ENCODE measurements at places on chromosomes 4 and X. TPM values are rescaled to one million over a fixed set of nuclear protein-coding genes. Genes with fewer than 3 reads are reported as not detected.

Gene REPS2
- 2.6 TPM for total RNA-seq

Gene RNF175
- total RNA-seq = not detected

Gene BTK
- 0.13 TPM for total RNA-seq

GRCh38 chrX:91414713-91415112 is 19.9 kb upstream of the PABPC5 start:
- DNase-seq = no peak

GRCh38 chr4:139599594-139600374 is 43.8 kb upstream of the SETD7 start:
- DNase-seq = peak; percentile 32

DNA sequence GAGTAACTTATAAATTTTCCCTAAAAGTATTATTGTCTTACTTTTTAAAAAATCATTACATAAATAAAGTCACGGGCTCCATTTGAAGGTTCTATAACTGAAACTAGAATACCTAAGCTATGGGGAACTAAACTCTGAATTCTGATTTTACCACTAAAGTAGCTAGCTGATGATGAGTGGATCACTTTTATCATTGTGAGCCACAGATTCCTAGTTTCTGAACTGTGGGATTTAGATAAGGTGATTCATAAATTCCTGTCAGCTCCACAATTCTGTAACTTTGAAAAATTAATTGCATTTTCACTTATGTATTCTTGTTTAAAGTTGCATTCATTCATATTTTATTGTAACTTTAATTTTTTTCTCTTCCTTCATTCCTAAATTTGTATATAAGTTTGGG is 540.9 kb downstream of the GBA3 start:
- DNase-seq = no peak

DNA sequence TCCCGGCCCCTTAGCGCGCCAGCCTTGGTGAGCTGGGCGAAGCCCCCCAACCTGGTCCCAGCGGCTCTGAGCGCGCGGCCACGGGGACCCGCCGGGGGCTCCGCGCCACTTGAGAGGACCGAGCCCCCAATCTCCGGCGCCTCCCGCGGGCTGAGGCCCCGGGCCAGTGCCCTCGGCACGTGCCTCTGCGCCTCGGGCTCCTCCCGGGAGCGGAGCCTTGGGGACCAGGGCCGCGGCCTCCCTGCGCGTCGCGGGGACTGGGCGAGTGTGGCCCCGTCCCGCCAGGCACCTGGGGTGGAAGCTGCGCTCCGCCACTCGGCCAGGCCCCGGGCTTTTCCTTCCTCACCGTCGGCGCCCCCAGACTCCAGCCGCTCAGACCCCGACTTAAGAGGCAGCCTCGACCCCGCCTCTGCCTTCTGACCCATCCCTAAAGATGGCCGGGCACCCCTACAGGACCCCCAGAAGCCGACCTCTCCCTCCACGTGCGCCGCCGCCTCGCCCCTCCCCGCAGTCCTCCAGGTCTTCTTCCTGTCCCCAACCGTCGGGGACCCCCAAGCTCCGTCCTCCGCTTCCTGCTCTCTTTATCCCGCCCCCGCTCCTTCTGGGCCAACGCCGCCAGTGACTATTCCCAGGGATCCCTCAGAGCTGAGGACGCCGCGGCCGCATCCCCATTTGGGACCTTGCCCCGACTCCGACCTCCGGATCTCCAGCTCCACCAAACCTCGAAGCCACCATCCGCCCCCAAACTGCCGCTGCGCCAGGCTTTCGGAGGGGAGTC is 752 bp downstream of the ERAS start:
- DNase-seq = no peak

DNA sequence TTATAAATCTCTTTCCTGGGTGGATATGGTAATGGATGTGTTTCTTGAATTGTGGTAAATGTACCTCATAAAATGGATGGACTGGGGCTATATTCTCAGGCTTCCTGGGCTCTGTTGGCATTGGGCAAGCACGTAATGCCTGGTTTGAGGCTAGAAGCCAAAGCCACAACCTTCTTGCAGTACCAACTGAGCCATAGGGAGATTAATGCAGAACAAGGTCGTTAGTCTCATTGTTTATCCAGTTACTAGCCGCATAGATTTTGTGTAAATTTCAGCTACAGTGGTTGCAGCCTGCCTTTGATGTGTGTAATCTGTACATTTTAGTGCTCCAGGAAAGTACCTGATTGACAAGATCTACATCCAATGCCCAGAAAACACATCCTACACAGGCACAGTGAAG is 7.2 kb upstream of the LEF1 start:
- DNase-seq = no peak

DNA sequence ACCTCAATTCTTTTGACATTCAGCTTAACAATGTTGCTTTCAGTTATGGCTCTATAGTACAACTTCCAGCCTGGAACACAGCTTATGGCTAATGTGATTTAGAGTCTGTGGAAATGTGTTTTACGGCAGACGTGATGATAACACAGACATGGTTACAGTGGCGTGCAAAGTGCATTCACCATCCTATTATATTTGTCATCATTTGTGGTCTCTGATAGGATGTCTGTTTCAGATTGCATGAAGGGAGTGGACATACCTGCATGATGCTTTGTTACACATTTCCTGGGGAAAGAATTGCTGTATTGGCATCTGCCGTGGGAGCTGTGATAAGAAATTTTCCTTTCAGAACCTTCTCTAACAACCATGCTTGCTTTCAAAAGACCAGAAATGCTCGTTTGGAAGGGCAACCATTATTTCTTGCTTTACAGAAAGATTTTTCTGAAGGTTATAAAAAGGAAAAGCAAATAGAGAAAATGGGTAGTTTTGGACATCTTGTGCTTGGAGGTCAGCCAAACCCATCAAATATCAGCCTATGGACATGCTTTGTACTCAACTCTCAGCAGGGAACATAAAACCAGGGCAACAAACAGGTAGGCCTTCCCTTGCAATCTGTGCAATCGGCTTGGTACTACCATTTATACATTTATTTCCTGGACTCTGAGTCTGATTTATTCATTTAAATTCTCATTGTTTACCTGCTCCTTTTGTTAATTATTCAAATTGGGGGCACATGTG is 273.9 kb downstream of the TLL1 start:
- DNase-seq = no peak

GRCh38 chrX:47648376-47648775 is 2.0 kb downstream of the ELK1 start:
- no peak for DNase-seq

GRCh38 chr4:151226004-151226932 is 50.7 kb upstream of the PRSS48 start:
- peak; percentile 92 for DNase-seq

DNA sequence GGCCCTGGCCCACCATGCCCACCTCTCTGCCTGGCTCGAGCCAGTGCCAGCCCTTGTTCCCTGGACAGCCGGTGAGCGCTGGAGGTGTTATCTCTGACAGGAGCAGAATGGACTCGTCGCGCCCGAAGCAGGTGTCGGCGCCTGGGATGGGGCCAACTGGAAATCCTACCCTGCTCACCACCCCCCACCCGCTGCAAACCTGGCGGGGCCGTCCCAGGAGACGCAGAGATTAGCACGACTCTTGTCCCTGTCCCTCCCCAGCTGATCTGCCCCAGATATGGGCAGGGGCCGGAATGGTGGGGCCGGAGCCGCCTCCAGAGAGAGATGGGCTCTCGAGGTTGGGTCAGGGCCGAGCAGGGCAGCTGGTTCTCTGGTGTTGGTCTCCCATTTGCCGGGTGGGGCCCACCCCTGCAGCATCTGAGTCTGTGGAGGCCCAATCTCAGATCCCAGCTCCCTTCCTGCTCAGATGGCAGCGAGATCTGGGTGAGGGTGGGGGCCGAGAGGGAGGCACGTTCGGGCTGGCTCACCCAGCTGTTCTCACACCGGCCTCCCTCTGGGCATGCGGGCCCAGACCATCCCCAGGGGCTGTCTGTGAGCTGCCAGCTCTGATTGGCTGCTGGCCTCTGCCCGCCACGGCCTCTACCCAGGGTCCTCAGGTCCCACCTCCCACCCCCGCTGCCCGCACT is 20.1 kb upstream of the FGFR3 start:
- DNase-seq = no peak
